ENCODE measurements at places on chromosomes 7 and 10.

GRCh38 chr10:114478281-114478680 is 74.0 kb upstream of the AFAP1L2 start:
- DNase-seq = no peak

- DNase-seq = no peak
Measured at GRCh38 chr7:25832456-25832855, 319.5 kb upstream of the NFE2L3 start.

GRCh38 chr10:11877591-11877905 is 54.4 kb downstream of the PROSER2 start:
- no peak for DNase-seq

- no peak for DNase-seq
Measured at GRCh38 chr7:76509931-76510877, at the start of gene UPK3B. Gene UPK3B, plus strand, starts transcription at chr7:76510552. Its CDS starts 101 bp downstream, at chr7:76510653.

DNA sequence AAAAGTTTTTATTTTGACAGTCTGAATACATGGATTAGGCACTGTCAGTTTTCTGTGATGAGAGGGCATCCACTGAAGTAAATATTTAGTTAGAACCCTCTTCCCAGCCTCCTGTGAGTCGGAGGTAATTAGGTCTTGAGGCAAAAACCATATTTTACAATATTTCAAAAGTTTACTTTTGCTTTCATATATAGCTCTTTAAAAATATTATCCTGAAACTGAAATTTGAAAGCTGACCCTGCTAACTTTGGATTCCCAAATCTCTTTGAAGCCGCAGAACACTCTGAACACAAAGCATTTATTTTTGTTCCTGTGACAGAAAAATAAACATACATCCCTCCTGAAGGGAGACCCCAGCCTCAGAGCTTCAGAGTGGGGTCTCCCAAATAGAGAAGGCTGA is 317.4 kb downstream of the KIF20B start:
- no peak for DNase-seq

GRCh38 chr10:6780008-6780677 is 200.1 kb upstream of the PRKCQ start:
- DNase-seq = no peak

GRCh38 chr7:37247861-37248260 is 200.8 kb downstream of the ELMO1 start:
- DNase-seq = no peak

GRCh38 chr7:82091126-82091684 is 321.4 kb upstream of the HGF start:
- no peak for DNase-seq

DNA sequence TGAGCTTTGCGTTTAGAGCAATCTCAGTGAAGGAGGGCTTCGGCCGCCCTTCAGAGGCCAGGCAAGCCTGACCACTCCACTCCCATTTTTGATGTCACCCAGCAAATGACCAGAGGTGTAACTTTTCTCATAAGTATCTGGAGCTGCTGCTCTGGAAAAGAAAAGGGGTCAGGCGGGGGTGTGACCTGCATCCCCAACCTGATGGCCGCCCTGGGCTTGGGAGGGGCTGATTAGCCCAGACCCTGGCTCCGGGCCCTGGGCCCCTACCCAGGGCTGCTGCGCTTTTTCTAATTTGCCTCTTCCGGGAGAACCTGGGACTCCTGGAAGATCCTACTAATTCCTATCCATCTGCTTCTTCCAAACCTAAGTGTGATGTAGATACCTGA is 9.6 kb upstream of the EBF3 start:
- DNase-seq = no peak

DNA sequence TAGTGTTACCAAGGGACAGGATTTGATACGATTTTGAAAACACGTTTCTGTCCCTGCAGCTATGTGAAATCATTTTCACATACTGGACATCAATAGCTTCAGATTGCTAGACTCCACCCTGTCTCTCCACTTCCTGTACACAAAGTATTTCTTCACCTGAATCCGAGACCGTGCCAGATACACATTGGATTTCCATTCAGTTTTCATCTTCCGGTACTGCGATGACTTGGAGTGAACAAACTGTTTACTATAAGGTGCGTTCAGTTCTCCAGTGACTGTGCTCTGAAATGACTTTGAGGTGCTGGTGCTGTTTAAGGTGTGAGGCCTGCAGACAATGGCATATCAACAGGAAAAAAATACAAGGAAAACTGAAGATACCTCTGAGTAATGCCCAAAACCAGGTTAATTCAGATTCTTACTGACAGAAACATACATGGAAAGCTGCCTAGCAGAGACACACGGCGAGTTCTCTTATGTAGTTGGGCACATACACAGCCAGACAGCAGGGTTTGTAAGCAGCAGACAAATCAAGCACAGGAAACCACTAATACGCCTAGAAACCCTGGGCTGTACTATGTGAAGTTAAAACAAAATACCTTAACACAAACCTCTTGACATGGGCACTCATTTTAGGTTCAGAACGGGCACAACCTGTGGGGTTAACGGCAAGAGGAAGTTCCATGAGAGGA is 119.2 kb downstream of the GALNT11 start:
- DNase-seq = peak; percentile 51

DNA sequence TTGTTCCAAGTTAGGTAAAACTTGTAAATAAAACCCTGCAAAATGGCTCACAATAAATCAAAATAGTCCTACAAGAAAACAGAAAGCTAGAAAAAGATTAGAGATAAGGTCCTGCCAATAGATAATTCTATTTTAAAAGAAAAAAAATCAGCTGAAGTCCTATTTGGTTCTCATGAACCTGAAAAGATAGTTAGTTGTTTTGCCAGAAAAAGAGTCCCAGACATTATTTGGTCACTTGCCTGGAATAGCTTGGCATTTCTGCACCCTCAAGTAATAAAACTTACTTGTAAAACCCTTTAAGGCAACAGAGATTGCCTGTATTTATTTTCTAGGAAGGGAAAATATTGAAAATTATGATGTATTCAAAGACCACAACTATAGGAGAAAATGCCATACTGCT is 47.7 kb downstream of the LRRN3 start:
- DNase-seq = no peak

GRCh38 chr10:72319416-72320254 is 35.1 kb downstream of the DNAJB12 start:
- DNase-seq = peak; percentile 92

DNA sequence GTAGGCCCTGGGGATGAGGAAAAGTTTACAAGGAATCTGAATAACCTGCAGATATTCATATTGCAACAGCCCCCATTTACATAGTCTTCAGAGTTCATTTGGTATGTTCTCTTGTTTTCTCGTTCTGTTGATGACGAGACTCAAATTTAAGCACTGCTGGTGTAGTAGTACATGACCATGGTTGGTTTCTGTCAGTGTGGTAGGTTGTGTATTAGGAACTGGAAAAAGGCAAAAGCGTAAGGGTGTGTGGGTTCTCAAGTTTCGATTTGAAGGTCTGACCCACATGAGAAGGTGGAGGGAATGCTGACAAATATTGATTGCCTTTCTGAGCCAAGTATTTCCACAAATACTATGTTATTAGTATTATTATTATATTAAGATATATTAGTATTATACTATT is 151.7 kb downstream of the AUTS2 start:
- DNase-seq = no peak

GRCh38 chr7:21771266-21771665 is 174.4 kb downstream of the CDCA7L start:
- DNase-seq = no peak

DNA sequence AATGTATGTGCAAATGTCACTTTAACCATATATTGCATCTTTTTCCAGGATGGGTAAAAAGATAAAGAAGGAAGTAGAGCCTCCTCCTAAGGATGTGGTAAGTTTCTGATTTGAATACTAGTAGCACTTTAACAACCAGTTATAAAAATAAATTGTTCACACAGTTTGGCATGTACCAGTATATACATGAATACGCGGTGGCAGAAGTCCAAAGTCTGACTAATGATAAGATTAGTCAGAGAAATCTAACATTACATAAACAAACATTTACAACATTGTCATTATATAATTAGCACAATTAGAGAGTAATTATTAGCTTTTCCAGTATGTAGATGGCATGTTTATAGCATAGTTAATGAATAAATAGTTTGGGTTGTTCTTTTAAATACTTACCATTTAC is 4.1 kb downstream of the ARMC3 start:
- DNase-seq = no peak

GRCh38 chr7:20794676-20795075 is 8.0 kb upstream of the SP8 start:
- DNase-seq = no peak

GRCh38 chr10:19144206-19144605 is 95.6 kb downstream of the MALRD1 start:
- DNase-seq = no peak

DNA sequence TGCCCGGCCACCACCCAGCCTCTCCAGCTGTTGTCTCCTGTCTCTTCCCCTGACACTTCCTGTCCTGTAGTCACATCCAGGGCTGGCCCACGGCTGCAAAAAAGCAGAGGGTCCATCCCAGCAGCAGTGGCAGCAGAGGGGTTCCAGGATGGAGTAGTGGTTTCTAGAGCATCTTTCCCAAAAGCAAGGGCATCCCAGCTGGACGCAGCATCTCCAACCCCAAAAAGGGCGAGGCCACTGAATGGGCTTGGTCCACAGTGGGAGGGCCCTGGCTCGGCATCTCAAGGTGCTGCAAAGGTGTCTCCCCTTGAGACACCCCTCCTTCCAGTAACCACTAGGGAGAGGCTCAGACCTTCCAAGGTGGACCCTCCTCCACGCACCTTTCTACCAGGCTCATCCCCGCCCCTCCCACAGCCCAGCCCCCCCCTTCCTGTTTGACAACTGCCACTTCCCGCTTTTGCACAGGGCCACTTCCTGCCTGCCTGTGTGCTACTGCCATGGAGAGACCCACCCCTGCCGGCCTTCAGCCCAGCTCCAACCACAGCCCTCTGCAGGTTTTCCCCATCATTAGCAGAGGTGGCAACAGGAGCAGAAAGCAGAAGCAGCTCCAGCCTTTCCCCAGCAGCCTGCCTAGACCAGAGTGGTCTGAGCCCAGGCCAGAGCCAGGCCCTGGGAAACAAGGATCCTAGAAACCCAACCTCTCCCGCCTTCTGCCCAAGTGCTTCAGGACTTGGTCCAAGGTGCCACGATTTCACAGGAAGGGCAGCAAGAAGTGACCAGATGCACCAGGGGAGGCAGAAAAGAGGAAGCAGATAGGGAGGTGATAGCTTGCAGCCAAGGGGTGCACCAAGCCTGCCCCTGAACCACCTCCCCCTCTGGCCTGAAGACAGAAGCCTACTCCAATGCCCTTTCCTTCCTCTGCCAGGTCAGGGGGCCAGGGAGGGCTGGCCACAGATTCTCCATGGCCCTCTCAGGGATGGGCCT is 8.6 kb downstream of the CAMK2G start:
- DNase-seq = peak; percentile 75

- DNase-seq = no peak
Measured at GRCh38 chr10:62705789-62706188, 98.7 kb upstream of the ADO start.

DNA sequence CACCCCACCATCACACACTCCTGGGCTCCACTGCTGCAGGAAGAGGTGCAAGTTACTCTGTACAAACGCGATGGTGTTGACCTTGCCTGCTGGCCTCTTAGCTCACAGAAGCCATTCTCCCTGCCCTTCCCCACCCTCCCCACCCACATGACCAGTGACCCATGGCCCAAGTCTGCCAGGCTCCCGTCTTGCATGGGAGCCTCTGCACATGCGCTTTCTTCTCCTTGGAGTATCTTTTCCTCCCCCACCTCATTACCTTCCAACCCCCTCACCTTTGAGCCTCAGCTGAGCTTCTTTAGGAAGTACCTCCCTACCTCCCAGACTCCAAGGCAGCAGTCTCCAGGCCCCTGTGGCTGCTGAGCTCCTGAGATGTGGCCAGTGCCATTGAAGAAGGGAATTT is 337.7 kb upstream of the ZNF32 start:
- no peak for DNase-seq

- DNase-seq = no peak
Measured at GRCh38 chr7:67990716-67991115, 994.1 kb downstream of the TYW1 start.

DNA sequence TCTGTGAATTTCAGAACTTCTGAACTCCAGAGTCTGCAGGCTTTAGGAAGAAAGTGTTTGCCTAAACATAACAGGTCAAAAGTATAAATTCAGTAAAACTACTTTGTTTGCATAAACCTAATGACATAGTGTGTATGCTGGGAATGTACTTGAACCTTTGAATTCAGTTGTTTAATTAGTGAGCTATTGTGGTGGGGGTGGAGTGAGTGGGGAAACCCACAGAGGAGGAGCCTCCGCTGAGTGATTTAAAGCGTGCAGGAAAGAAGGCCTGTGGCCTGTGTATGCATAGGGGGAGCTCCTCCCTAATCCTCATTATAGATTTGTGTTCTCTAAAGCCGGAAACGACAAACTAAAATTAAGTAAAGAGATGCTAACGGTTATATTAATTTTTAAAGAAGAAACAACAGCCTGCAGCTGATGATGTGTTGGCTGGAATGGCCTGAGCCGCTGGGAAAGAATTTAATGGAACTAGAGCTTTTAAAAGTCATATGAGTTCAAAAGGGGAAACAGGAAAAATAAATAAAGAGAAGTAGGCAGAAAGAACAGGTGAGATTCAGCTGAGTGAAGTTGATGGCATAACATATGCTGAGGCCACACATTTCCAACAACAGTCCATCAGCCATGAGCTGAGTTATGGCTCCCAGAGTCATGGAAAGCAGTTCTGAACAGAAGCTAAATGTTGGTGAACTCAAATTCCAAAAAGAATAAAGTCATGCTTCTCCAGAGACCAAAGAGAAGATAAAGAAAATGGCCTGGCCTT is 595.0 kb downstream of the GRM8 start:
- no peak for DNase-seq

GRCh38 chr10:88731296-88731695 is 25.2 kb downstream of the LIPK start:
- no peak for DNase-seq

- DNase-seq = no peak
Measured at GRCh38 chr7:21690705-21691104, 147.9 kb downstream of the DNAH11 start.

- no peak for DNase-seq
Measured at GRCh38 chr10:53843736-53844362, 957.2 kb downstream of the PCDH15 start.

- no peak for DNase-seq
Measured at GRCh38 chr7:155553871-155554270, 7.5 kb upstream of the CNPY1 start.

GRCh38 chr10:114520453-114520852 is 116.2 kb upstream of the AFAP1L2 start:
- DNase-seq = no peak

DNA sequence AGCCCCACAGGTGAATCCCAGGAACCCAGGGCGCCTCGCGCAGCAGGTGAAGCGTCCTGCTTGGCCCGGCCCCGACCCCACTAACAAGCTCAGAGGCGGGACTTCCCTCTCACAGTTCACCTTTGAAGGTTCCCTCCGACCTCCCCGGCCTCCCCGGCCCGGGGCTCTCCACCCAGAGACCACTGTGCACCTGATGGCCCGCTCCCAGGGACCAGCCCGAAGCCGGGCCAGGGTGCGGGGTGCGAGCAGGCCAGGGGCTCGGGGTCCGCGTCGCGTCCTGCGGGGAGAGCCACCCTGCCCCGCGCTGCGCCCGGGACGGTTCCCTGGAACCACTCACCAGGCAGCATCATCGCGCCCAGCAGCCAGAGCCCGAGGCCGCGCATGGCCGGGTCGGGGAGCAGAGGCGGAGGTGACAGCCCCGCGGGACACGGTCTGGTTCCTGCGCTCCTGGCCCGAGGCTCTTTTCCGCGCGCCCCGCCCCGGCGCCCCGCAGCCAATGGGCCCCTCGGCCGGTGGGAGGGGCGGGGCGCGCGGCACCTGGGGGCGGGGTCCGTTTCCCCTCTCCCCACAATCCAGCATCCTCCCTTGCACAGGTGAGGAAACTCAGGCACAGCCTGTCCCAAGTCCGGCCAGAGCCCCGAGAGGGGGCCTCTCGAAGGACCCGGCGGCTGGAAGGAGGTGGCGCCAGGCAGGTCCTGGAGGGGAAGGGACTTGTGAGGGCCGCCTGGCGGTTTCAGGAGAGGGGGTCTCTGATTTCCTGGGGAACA is at the start of gene ADAM8:
ADAM8 (minus strand) TSS at position 434 of the 767 bp plus-strand sequence; CDS start at position 383, 51 bp downstream.
- DNase-seq = peak; percentile 69

Measured in activated CD4-positive, alpha-beta T cell treated with anti-CD3 and anti-CD28 coated beads, Interleukin-2, Interleukin-4, amounts not matched to agents 100 ng/mL and 50 ng/mL, durations not matched to agents 16 hours and 8 hours (primary cell).